Fibroblast of the aortic adventitia (primary cell): ENCODE measurements at places on chromosomes 6 and 20.

DNA sequence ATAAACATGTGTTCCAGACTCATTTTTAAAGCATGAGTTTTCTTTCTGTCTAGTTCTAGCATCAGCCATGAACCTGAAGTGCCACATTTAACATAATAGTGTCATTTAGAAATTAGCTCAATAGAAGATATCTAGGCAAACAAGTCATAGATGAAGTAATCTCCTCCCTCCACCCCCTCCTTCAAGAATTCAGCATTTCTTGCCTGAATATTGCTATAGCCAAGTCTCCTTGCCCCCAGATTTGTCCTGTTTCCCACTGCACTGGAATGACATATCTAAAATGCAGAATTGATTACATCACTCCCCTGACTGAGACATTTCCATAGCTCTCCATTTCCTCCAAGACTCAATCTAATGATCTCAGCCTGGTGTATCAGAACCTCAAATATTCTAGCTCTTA lies 134.9 kb upstream of the BACH2 start:
- no peak for DNase-seq

DNA sequence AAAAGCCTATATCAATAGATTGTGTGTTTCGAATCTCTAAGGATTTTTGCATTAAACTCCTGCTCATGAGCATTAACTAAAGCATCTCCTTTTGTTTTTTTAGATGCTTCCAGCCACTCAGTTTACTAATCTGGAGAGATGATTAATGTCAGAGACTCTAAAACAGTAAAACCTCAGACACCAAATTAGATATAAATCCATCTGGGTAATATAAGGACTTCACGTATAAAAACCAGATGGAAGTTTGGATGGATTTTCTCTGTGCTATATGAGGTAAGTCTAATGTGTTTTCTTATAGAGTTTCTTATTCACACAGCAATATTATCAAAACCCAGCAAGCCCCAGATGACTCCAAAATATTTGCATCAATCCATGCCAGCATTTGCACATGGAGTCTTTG lies 137.2 kb downstream of the SYNE1 start:
- no peak for DNase-seq

DNA sequence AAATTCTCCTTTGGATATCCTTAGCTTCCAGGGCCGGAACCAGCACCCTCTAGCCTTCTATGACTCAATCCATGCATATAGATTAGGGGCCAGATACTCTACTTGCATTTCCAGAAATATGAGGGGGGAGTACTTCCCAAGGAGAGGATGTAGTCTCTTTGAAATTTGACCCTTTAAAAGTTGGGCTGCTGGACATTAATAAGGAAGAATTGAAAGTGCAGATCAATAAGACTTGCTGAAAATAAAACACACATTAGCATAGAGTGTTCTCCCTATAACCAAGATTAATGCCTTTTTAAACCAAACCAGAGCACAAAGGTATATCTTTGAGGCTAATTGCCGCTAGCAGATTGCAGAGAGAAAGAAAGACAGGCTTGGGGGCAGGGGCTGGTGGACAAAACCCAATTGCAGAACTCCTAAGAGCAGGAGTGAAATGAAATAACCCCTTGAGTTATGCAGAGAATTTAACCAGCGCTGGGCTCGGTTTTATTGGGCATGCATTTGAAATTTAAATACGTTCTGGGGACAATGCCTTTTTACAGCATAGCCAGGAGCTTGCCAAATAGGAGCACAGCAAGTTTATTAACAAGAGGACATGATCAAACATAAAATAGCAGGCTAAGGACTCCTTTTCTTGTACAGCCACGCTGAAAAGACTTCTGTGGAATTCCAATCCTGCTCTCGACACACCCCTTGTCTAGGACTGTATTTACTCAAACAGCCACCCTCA lies 108.2 kb upstream of the SALL4 start:
- no peak for DNase-seq

DNA sequence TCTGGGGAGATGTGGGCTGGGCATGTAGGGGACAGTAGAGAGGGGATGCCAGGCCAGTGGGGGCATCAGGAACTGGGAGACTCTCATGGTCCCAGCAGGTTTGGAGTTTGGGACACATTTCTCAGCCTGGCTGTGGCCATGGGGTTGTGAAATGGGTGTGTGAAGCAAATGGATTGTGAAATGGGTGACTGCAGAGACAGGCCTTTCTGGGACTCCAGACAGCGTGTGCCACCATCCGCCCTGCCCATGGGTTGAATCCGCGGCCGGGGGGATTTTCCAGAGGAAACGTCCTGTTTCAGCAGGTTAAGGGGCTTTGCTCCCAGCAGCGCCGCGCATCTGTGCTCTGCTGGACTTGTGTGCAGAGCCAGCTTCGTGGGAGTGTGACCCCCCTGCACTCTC lies 3.7 kb upstream of the PMEPA1 start:
- DNase-seq = no peak

DNA sequence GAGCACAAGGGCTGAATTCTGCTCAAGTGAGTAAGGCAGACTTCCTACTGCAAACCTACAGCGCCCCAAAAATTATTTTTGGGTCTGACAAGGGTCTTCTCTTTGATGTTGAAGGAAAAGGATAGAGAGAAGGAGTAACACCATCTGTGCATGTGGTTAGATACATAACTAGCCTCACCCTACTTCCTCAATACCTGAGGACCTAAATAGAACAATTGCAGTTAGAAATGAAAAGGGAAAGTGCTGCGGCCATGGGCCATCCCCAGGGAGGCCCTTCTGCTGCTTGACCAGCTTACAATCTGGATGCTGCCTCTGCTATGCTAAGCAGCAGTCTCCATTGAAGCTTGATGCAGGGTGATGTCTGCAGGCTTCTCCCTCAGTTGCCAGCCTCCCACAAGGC lies 63.2 kb upstream of the ARMH2 start:
- no peak for DNase-seq

DNA sequence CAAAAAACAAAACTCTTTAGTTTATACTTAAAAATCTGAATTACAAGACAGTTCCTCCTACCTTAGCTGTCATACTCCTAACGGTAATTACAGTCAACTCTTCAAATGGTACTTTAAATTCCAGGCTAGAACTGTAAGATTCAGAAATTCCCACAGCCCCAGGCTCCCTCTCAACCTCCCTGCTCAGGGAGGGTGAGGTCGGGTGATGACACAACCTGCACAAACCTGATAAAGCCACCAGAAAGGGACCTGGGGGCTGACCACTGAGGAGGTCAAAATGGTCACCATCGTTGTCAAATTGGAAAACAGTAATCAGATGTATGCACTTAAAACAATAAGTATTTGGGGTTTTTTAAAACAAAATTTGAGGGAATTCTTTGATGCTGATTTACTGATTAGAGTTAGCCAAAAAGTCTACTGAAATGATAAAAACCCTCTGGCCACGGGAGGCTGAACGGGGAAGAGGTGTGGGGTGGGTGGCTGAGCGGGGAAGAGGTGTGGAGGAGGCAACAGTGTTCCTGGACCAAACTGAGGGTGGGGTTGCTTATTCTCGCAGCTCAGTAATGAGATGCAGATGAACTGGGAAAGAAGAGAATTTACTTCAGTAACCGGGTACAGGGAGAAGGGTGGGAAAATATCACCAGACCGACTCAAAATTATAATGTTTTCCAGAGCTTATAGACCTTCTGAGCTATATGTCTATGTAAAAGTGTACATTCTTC lies 52.4 kb downstream of the SLC22A1 start:
- DNase-seq = no peak

GRCh38 chr6:35046103-35046502 lies 95.0 kb downstream of the TCP11 start:
- no peak for DNase-seq

DNA sequence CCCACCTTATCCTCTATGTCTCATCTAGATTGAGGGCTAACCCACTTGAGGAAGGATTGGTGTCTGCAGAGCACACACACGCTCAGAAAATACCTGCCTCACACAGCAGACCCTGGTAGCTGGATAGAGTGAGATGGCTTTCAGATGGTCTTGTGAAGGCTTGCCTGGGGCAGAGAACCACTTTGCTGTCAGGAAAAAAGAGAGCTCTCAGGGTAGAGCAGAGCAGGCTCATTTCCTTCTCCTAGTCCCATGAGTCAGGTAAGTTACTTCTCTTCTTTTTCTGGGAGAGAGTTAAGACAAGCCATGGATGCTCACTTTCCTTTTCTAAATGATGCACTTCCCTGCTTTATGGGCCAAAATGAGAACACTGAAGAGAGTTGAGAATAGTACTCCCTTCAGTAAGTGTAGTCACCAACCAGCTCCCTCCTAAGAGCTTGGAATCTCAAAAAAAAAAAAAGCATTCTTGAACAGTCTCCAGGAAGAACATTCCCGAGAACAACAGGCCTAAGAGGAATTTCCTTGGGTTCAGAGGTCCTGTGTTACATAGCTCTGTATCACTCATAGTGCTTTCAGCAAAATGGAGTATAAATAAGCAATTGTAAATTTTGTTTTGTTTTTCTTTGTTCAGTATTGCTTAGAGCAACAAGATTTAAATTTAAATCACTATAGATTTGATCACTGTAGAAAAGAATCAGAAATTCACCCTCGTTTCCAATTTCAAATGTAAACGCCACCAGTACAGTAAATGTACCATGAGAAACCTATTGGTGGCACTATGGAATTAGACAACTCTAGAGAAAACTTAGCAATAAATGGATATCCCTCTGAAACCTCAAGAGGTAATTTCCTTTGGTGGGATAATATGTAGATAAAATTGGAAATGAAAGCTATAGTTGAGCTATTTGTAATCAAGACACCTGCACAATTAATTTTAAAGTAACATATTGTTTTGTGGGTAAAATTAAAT lies 530.3 kb downstream of the RFPL4B start:
- DNase-seq = peak; percentile 96

GRCh38 chr6:115894426-115894992 lies 166.2 kb downstream of the FRK start:
- DNase-seq = no peak

GRCh38 chr6:157096105-157096504 lies 227.2 kb downstream of the TMEM242 start:
- no peak for DNase-seq

GRCh38 chr6:142943711-142944123 lies 1.3 kb downstream of the HIVEP2 start:
- peak; percentile 55 for DNase-seq

- DNase-seq = no peak
Measured at GRCh38 chr6:47056832-47057231, 14.7 kb upstream of the ADGRF1 start.

DNA sequence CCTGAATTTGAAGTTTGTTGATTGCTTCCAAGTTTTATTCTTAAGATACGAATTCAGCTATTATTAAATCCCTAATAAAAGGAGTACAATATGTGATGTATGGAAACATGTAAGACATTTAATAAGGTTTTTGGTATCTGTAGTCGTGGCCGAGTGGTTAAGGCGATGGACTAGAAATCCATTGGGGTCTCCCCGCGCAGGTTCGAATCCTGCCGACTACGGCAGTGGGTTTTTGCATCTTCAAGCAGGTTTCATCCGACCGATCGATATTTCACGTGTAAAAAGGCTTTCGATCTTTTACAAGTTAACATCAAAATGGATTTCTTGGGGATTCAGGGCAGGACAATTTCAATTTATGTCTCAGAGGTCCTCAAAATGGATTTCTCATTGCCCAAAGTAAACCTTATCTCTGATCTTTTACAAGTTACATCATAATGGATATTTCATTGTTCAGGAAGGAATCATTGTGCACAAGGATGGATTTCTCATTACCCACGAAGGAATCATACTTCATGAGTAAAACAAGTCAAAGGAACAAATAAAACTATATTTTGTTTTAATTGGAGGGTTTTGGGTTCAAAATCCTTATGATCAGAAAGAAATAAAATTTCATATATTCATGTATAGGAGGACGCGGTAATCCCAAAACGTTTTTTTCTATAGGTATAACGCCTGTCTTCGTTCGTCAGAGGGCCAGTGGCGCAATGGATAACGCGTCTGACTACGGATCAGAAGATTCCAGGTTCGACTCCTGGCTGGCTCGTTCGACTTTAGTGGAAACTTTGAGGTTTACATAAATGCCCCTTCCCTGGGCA lies 37.3 kb upstream of the BTN3A2 start:
- DNase-seq = peak; percentile 85

GRCh38 chr20:4607287-4607713 lies 114.4 kb upstream of the PRND start:
- DNase-seq = peak; percentile 81

GRCh38 chr6:139881728-139882211 lies 507.3 kb upstream of the CITED2 start:
- DNase-seq = peak; percentile 55

DNA sequence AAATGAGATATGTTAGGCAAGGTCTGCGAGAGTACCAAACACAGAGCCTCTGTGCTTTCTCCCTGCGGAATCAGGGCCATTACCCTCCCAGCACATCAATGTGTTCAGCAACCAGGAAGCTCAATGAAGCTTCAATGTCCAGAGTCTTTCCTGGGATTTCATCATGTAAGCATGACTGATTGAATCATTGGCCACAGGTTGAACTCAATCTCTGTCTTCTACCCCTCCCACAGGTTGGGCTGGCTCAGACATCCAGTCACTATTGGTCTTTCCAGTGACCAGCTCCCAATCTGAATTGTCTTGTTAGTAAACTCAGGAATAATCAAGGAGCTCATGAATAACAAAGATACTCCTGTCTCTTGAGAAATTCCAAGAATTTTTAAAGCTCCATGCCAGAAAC lies 2.7 kb upstream of the DTD1 start:
- peak; percentile 88 for DNase-seq

GRCh38 chr6:113340371-113340770 lies 516.8 kb upstream of the MARCKS start:
- DNase-seq = no peak

- DNase-seq = peak; percentile 12
Measured at GRCh38 chr6:48757661-48758060, 646.7 kb upstream of the PTCHD4 start.

- DNase-seq = no peak
Measured at GRCh38 chr6:77448546-77448945, 14.7 kb downstream of the HTR1B start.

DNA sequence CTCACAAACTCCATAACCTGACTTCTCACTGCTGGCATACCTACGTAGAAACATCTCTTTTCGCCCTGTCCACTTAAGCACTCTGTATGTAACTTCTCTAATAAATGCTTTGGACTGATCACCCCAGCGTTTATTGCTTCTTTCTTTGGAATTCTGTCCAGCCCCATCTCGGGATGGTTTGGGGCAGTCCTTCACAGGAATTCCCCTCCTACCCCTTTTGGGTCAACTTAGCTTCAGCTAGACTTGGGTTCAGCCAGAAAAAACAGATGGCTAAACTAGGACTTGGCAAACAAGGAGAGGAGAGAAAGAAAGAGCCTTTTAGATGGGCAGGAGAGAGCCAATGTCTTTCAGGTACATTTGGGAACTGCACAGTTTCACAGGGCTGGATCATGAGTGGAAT lies 3.9 kb upstream of the LTV1 start:
- no peak for DNase-seq

DNA sequence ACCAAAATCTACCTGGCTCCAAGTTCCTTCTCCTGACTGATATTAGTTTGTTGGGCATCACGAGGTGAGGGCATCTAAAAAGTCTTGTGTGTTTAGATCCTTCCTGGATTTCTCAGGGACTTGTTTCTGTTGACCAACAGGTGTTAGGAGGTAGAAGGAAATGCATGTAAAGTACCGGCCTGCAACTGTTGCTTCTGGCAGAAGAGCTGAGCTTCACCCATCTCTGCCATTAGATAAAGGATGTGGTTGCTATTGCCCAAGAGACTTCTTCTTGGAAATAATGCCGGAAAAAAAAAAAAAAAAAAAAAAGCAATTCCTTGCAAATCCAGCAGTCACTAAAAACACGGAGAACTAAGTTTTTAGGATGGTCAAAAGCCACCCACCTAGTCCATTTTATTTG lies 303.1 kb downstream of the CDH26 start:
- no peak for DNase-seq

- peak; percentile 78 for DNase-seq
Measured at GRCh38 chr6:8180327-8181159, 78.2 kb upstream of the EEF1E1 start.

GRCh38 chr6:157092736-157093135 lies 230.6 kb downstream of the TMEM242 start:
- DNase-seq = peak; percentile 59
